ENCODE measurements at places on chromosomes 16 and 17.

DNA sequence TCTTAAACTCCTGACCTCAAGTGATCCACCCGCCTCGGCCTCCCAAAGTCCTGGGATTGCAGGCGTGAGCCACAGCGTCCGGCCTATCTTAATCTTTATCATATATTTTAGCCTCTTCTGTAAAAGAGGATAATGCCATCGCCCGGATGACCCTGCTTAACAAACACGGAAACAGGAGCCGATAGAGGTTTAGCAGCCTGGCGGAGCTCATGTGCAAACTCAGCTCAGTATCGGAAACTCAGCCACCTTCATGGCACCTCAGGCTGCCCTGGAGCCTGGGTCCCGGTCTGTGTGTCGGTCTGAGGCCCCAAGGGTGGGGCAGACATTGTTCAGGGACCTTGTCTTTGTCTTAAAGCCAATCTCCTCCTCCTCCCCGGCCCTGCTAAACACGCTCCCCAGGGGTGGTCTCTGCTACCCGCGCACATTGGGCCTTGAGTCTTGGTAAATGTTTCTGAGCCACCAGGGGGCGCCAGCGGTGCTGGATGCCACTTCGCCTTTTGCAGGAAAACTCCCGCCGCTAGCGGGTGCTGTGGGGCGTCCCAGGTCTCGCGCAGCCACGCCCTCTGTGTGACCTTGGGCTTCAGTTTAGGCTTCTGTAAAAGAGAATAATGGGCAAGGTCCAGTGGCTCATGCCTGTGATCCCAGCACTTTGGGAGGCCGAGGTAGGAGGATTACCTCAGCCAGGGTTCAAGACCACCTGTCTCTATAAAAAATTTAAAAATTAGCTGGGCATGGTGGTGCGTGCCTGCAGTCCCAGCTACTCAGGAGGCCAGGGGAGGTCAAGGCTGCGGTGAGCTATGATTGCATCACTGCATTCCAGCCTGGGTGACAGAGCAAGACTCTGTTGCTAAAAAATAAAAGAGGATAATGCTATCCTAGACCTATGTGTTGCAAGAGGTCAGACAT is 2.7 kb downstream of the CETP start:
- H3K27ac ChIP-seq, result no peak overlapping the region
- peaks cover 13% of the 10 kb centered on the region for H3K4me1 ChIP-seq
- no peaks in the 10 kb centered on the region for H3K36me3 ChIP-seq

- peak within 1 kb of the TSS; percentile 89 for H3K4me3 ChIP-seq
- peaks cover 12% of the 10 kb centered on the region for H3K4me1 ChIP-seq
- H3K27ac ChIP-seq, result peak within 1 kb of the TSS; percentile 23
- H3K36me3 ChIP-seq, result peaks cover 6% of the 10 kb centered on the region
- no peaks in the 10 kb centered on the region for H3K27me3 ChIP-seq
- no peak for DNase-seq
Observed at GRCh38 chr17:4739122-4740024, at the start of the genes CXCL16 and ZMYND15. Gene CXCL16, minus strand, starts transcription at chr17:4739928. Its CDS starts 589 bp downstream, at chr17:4739339. Gene ZMYND15, plus strand, starts transcription at chr17:4739833. Its CDS starts 716 bp downstream, at chr17:4740549.

- no peaks in the 10 kb centered on the region for H3K4me1 ChIP-seq
- DNase-seq, result no peak
- H3K27me3 ChIP-seq, result no peaks in the 10 kb centered on the region
- no peak overlapping the region for H3K4me3 ChIP-seq
- H3K36me3 ChIP-seq, result no peaks in the 10 kb centered on the region
Observed at GRCh38 chr16:83231729-83232128, 576.0 kb upstream of the HSBP1 start.

- no peak for DNase-seq
- H3K4me3 ChIP-seq, result no peak overlapping the region
- H3K27me3 ChIP-seq, result no peaks in the 10 kb centered on the region
- H3K4me1 ChIP-seq, result peaks cover 13% of the 10 kb centered on the region
- H3K36me3 ChIP-seq, result no peaks in the 10 kb centered on the region
- no peak overlapping the region for H3K27ac ChIP-seq
Observed at GRCh38 chr17:65139101-65139764, 2.1 kb downstream of the RGS9 start.

DNA sequence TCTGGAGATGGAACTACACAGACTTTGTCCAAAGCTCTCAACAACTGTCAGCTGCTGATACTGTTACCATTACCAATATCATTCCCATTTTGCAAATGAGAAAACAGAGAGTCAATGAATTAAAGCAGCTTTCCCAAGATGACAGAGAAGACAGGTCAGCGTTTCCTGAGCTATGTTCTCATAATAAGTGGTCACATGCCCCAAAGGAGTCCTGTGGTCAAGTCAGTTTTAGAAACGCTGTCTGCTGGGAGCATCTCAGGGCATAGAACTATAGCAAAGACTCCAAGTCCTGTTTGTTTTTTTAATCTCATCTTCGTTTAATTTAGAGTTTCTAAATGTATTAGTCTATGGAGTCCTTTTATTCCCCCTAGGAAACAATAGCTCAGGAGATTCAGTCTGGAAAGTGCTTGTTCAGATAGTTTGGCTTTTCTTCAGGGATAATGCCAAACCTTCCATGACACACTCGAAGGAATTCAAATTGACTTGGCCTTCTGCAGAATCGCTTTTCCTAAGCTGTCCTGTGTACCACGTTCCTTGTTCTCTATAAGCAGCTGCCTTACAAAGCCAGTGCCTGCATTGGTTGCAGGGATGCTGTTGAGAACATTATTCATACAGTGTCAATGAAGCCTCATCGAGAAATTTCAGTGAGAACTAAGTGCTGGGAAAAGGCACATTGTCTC is 12.1 kb downstream of the CCDC42 start:
- no peak for DNase-seq
- H3K4me1 ChIP-seq, result peaks cover 6% of the 10 kb centered on the region
- no peaks in the 10 kb centered on the region for H3K36me3 ChIP-seq
- no peaks in the 10 kb centered on the region for H3K27me3 ChIP-seq
- H3K4me3 ChIP-seq, result no peak overlapping the region
- peak overlapping the region; percentile 55 for H3K27ac ChIP-seq

DNA sequence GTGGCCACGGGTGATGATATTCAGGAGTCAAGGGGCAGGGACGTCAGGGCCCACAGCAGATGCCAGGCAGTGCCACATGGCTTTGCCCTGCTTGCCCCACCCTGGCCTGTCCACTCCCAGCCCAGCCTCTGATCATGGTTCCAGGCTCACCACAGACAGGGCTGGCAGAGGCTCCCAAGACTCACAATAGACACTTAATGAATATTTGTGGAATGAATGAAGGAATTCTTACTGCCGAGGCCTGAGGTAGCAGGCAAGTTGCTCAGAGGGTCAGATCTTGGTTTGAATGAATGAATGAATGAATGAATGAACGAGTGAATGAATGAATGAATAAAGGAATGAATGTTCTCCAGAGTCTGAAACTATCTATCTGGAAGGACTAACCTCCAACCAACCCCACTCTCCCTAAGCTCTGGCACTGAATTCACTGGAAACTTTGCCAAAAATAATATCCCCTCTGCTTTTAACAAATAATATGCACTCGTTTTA is 60.9 kb downstream of the RAI1 start:
- H3K27ac ChIP-seq, result no peak overlapping the region
- no peak for DNase-seq
- no peaks in the 10 kb centered on the region for H3K27me3 ChIP-seq
- peaks cover 14% of the 10 kb centered on the region for H3K4me1 ChIP-seq
- no peak overlapping the region for H3K4me3 ChIP-seq

GRCh38 chr16:12157517-12158093 is 181.1 kb downstream of the SNX29 start:
- no peak for DNase-seq
- H3K27me3 ChIP-seq, result no peaks in the 10 kb centered on the region
- no peak overlapping the region for H3K27ac ChIP-seq
- peaks cover 51% of the 10 kb centered on the region for H3K4me1 ChIP-seq
- no peaks in the 10 kb centered on the region for H3K36me3 ChIP-seq

GRCh38 chr16:10668322-10669045 is 26.2 kb downstream of the TEKT5 start:
- no peak overlapping the region for H3K4me3 ChIP-seq
- no peaks in the 10 kb centered on the region for H3K36me3 ChIP-seq
- H3K27me3 ChIP-seq, result no peaks in the 10 kb centered on the region
- no peak overlapping the region for H3K27ac ChIP-seq

GRCh38 chr16:68367030-68367429 is 56.2 kb downstream of the PRMT7 start:
- H3K4me1 ChIP-seq, result no peaks in the 10 kb centered on the region
- H3K27me3 ChIP-seq, result no peaks in the 10 kb centered on the region
- no peak overlapping the region for H3K27ac ChIP-seq
- no peaks in the 10 kb centered on the region for H3K36me3 ChIP-seq

DNA sequence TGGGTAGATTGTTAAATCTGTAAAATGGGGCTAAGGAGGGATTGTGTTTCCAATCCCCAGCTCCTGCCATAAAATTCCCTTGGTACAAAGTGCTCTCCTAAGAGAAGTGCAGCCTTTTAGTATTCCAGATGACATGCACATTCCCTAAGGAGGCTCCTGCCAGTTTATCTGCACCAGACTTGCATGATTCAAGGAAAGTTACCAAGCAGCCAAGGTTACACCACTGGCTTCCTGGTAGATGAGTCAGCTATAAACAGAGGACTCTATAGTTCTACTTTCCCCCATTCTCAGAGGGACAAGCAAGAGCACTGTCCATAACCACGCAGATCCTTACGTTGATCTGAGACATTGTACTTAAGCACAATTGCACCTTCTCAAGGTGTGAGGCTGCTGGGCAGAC is 1.9 kb downstream of the CALB2 start:
- H3K27me3 ChIP-seq, result no peaks in the 10 kb centered on the region
- H3K4me1 ChIP-seq, result peaks cover 11% of the 10 kb centered on the region
- no peaks in the 10 kb centered on the region for H3K36me3 ChIP-seq
- DNase-seq, result no peak
- no peak overlapping the region for H3K27ac ChIP-seq

- H3K36me3 ChIP-seq, result peaks cover 29% of the 10 kb centered on the region
Observed at GRCh38 chr17:42675348-42675964, 1.3 kb downstream of the PLEKHH3 start.

DNA sequence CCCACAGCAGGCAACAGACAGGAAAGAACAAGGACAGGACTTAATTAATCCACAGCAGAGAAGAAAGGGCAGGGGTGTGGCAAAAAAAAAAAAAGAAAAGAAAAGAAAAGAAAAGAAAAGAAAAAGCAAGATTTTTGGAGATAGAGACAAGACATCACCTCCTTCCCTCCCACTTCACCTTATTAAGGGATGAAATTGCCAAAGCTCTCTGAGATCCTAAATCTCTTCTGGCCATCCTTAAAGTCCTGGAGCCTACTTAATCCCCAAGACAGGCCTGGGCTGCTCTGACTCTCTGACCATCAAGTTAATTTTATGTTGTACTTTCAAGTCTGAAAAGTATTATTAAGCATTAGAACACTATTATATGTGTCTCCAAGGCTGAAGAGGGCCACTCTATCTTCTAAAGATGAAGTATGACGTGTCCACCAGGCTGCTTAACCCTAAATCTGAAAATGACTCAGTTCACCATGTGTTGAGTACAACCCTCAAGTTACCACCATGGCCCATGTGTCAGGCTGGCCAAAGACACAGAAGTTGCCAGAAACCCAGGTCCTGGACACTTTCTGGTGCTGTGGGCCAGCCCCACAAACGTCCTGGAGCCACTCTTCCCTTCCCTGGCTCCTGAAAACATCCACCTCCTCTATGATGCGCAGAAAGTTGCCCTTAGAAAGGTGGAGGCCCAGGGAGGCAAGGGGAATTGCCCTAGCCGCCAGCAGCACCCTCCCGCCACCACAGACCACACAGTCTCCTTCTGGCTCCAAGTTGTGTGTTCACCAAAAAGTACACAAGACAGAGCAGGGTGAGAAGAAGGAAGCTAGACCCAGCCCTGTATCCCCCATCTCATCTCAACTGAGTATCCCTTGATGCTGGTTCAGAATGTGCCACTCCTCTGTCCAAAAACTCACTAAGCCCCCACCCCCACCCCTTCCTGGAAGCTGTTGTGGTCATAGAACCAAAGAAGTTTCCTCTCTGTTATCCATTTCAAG is 2.7 kb downstream of the SOCS1 start:
- H3K36me3 ChIP-seq, result no peaks in the 10 kb centered on the region
- peak overlapping the region; percentile 87 for H3K4me3 ChIP-seq
- H3K27me3 ChIP-seq, result no peaks in the 10 kb centered on the region

DNA sequence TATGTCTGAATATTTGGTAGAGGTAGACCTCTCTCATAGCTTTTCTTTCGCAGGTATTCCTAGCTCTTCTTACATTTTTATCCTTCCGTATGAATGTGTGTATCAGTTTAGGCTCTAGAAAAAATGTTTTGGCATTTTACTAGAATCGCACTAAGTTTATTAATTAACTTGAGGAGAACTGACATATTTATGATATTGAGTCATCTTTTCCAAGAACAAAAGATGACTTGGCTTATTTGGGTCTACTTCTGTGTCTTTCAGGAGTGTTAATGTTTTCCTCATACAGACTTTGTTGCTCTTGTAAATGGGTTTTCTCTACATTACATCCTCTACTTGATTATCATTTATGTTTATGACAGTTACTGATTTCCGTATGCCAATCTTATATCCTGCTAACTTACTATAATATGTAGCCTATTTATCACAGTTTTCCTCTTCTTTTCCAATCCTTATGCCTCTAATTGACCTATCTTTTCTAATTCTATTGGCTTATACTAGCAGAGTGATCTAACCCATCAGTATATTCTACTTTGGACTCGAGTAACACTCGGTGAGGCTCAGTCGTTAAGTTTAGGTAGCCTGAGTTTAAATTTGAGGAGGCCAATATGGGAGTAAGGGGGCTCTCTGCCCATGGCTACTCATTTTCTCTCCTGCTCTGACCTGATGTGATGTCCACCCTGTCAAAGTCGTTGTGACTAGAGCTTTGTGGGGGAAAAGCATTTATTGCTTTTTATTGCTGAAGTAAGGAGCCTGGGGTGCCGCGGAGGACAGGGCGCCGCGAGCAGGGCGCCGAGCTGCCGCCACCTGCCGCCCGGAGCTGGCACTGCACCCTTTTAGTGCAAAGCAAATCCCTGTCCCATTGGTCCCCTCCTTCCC is 20.0 kb downstream of the ST6GALNAC1 start:
- no peak overlapping the region for H3K27ac ChIP-seq
- peak; percentile 20 for DNase-seq
- no peak overlapping the region for H3K4me3 ChIP-seq
- H3K36me3 ChIP-seq, result no peaks in the 10 kb centered on the region
- H3K27me3 ChIP-seq, result no peaks in the 10 kb centered on the region
- no peaks in the 10 kb centered on the region for H3K4me1 ChIP-seq

DNA sequence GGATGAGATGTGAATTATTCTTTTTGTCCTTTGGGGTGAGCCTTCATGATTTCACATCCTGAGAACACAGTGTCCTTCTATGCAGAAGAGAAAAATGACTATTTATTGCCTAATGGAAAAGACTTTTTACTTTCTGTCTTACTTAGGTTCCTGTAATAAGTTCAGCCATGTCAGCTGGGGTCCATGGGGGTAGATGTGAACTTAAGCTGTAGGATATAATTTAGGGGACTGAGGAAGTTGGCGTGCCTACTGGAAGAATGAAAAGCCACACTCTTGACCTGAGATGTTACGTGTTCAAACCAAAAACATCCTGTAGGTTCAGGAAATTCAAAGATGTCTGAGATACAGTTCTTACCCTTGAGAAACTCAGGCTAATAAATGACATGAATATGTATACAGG is 660.5 kb downstream of the TOX3 start:
- no peaks in the 10 kb centered on the region for H3K36me3 ChIP-seq
- no peaks in the 10 kb centered on the region for H3K4me1 ChIP-seq
- H3K27ac ChIP-seq, result no peak overlapping the region
- H3K27me3 ChIP-seq, result no peaks in the 10 kb centered on the region
- no peak for DNase-seq
